ENCODE measurements at places on chromosomes 12 and 14.

GRCh38 chr14:96095581-96096476 lies 56.7 kb downstream of the C14orf132 start:
- peaks cover 30% of the 10 kb centered on the region for H3K27me3 ChIP-seq
- no peaks in the 10 kb centered on the region for H3K36me3 ChIP-seq
- peaks cover 4% of the 10 kb centered on the region for H3K4me1 ChIP-seq
- H3K27ac ChIP-seq = no peak overlapping the region

GRCh38 chr12:42180990-42181596 lies 36.4 kb upstream of the GXYLT1 start:
- peak overlapping the region; percentile 20 for H3K27ac ChIP-seq
- peaks cover 16% of the 10 kb centered on the region for H3K36me3 ChIP-seq
- peaks cover 14% of the 10 kb centered on the region for H3K4me1 ChIP-seq
- H3K4me3 ChIP-seq = no peak overlapping the region

DNA sequence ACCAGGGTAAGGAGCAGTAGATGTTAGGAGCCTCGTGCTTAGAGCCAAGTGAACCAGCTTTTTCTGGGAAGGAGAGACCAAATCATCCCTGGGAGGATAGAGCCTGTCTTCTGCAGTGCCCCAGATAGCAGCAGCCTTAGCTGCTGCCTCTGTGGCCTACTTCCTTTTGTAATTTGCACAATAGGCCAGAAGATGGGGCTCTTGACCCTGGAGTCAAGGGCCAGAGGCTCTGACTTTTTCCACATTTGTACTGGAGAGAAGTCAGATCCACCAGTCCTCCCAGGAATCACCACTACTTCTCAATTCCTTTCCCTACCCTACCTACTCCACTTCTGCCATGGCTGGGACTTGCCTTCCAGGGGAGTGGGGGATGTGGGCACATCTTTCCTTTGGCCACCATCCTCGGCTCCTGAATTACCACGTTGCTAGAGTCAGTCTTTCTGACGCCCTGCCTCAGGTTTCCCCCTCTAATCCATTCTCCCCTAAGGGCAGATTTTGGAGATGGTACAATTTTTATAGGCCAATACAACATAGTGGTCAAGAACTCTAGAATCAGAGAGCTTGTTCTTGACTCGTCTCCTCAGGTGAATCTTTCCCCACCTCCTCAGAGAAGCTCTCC lies 3.3 kb upstream of the SLC4A8 start:
- H3K27me3 ChIP-seq = no peaks in the 10 kb centered on the region
- H3K36me3 ChIP-seq = no peaks in the 10 kb centered on the region
- H3K4me3 ChIP-seq = no peak overlapping the region
- peak; percentile 35 for DNase-seq
- no peak overlapping the region for H3K27ac ChIP-seq

DNA sequence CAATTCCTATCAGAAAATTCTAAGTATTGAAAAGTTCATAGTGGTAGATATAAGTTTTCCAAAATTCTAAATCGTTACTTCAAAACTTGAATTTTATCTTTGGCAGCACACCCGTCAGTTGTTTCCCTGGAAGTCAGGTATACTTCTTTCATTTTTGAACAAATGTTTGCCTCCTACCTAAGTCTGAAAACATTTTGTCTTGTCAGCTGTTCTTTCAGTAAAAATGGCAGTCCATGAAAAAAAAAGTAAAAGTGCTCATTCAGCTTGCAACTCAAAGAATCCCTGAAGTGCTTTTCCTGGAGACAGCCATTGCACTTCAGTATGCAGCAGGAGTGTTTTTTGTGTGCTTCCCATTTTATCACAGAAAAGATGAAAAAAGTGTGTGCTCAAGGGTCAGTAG lies 130.1 kb upstream of the NEDD1 start:
- no peaks in the 10 kb centered on the region for H3K36me3 ChIP-seq
- H3K4me1 ChIP-seq = no peaks in the 10 kb centered on the region
- H3K27ac ChIP-seq = no peak overlapping the region
- no peaks in the 10 kb centered on the region for H3K27me3 ChIP-seq
- no peak for DNase-seq

- peaks cover 3% of the 10 kb centered on the region for H3K27me3 ChIP-seq
- H3K4me3 ChIP-seq = no peak overlapping the region
- no peak for DNase-seq
- H3K27ac ChIP-seq = no peak overlapping the region
Measured at GRCh38 chr12:63982604-63983295, 138.2 kb downstream of the SRGAP1 start.

DNA sequence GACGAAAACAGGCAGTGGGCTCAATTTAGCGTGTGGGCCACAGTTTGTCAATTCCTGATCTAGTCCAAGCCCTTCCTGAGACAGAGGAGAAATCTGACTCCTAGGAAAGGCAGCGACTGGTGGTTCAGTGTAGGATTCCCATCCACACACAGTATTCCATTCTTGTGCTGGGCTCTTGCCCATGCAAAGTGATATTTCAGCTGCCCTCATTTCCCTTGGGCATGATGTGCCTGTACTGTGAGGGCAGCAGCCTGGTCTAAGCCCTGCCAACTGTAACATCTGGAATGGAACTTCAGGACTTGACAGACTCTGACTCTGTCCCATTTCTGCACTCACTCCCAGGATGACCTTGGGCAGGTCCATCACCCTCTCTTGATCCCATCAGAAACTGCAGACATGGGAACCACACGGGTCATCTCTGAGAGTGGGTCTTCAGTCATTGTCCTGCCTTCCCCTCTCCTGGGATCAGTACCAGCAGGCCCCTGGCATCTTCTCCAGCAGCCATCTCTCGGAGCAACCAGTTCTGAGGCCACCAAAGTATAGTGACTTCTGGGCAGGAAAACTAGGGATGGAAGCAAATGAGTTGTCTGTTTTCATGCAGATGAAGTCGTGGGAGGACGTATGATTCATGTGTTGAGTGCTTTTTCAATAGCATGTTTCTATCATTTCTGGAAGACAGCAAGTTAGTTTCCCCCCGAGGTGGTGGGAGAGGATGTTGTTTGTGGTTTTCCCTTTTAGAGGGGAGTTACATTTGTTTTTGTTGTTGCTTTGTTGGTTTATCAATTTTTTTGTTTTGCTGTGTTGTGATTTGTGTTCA lies 54.2 kb upstream of the BCL2L14 start:
- H3K36me3 ChIP-seq = no peaks in the 10 kb centered on the region
- H3K27me3 ChIP-seq = peaks cover 5% of the 10 kb centered on the region
- peaks cover 16% of the 10 kb centered on the region for H3K4me1 ChIP-seq
- DNase-seq = no peak
- no peak overlapping the region for H3K4me3 ChIP-seq
- no peak overlapping the region for H3K27ac ChIP-seq

- no peaks in the 10 kb centered on the region for H3K27me3 ChIP-seq
- H3K27ac ChIP-seq = no peak overlapping the region
- H3K36me3 ChIP-seq = peaks cover 7% of the 10 kb centered on the region
- peaks cover 17% of the 10 kb centered on the region for H3K4me1 ChIP-seq
- no peak overlapping the region for H3K4me3 ChIP-seq
- no peak for DNase-seq
Measured at GRCh38 chr12:53560351-53560750, 53.1 kb upstream of the NPFF start.

DNA sequence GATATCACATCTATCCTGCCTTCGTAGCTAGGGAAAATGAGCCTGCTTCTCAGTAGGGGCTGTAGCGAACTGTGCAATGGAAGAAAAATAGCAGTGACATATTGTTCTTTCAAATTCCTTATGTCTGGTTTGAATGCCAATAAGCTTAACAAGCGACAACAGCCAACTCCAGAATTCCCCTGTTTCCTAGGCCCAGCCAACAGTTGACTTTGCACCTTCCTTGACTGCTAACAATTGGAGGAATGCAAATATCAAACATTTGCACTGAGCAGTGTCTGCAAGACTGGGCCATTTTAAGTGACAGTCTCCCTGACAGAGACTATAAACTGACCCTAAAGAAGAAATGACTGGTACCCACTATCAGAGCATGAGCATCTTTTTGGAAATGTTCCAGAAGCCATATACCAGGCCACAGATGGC lies 12.0 kb upstream of the SERPINA1 start:
- H3K36me3 ChIP-seq = no peaks in the 10 kb centered on the region
- no peaks in the 10 kb centered on the region for H3K4me1 ChIP-seq
- no peak overlapping the region for H3K4me3 ChIP-seq

DNA sequence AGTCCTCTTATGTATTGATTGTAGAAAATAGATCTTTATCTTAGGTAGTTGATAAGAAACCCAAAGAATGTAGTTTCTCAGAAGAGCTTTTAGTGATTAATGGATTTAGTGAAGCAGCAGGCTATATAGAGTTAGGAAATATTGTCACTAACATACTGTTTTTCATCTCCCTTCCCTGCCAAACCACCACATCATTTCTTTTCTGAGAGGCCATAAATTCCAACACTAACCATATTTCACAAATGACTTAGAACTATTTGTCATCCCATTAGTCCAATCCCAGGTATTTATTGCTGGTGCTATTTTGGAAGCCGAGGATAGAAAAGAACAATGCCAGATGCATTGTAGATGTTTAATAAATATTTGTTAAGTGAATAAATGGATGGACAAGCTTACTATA lies 185.7 kb downstream of the KICS2 start:
- no peaks in the 10 kb centered on the region for H3K27me3 ChIP-seq
- no peak overlapping the region for H3K27ac ChIP-seq
- DNase-seq = no peak
- H3K4me1 ChIP-seq = no peaks in the 10 kb centered on the region

DNA sequence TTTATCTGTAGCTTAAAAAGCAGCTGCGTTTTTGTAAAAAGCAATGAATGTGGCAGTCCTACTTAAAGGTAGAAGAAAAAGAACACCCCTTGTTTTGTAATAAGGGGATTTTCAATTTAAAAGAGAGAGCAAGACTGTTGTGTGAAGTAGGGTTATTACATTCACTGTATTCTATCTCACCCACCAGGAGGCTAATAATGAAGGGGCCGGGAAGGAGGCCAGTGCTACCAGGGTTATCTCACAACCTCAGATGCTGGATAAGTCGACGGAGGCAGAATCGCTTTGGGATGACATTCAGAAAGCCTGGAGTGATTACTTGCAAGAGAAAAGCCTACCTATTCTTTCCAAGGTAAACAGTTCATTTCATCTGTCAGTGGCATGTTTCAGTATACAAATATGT lies 97.7 kb downstream of the RMST start:
- DNase-seq = no peak
- no peaks in the 10 kb centered on the region for H3K4me1 ChIP-seq
- H3K27ac ChIP-seq = no peak overlapping the region
- H3K27me3 ChIP-seq = no peaks in the 10 kb centered on the region
- H3K36me3 ChIP-seq = no peaks in the 10 kb centered on the region

DNA sequence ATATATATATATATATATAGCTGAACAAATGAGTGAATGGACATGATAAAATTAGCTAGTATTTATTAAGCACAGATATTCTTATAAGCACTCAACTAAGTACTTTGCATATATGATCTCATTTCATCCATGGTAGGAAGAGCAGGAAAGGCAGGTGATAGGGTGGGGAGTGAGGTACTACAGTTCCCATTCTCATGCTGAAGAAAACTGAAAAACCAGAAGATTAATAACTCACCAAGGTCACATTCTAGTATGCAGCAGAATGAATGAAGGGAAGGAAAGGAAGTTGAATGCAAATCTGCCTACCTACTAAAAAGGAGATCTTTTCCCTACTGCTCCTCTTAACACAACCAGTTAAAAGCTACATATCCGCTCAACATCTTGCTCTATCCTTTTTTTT lies 298.1 kb upstream of the TMPO start:
- H3K27ac ChIP-seq = no peak overlapping the region
- H3K4me1 ChIP-seq = no peaks in the 10 kb centered on the region
- peaks cover 10% of the 10 kb centered on the region for H3K27me3 ChIP-seq

- no peak overlapping the region for H3K27ac ChIP-seq
- peaks cover 2% of the 10 kb centered on the region for H3K4me1 ChIP-seq
- DNase-seq = no peak
Measured at GRCh38 chr14:104746934-104747481, 5.9 kb upstream of the SIVA1 start.

- peaks cover 16% of the 10 kb centered on the region for H3K4me1 ChIP-seq
- H3K4me3 ChIP-seq = no peak overlapping the region
- H3K27me3 ChIP-seq = peaks cover 21% of the 10 kb centered on the region
- no peaks in the 10 kb centered on the region for H3K36me3 ChIP-seq
Measured at GRCh38 chr12:49895773-49896172, 7.9 kb downstream of the FAIM2 start.

GRCh38 chr14:83247924-83248639 lies 1714.4 kb upstream of the SEL1L start:
- H3K36me3 ChIP-seq = no peaks in the 10 kb centered on the region
- no peak overlapping the region for H3K4me3 ChIP-seq
- H3K27ac ChIP-seq = no peak overlapping the region
- no peak for DNase-seq
- H3K27me3 ChIP-seq = no peaks in the 10 kb centered on the region

- no peak overlapping the region for H3K27ac ChIP-seq
- H3K36me3 ChIP-seq = no peaks in the 10 kb centered on the region
- H3K4me3 ChIP-seq = no peak overlapping the region
- DNase-seq = no peak
Measured at GRCh38 chr14:80379035-80379434, 167.7 kb upstream of the DIO2 start.

DNA sequence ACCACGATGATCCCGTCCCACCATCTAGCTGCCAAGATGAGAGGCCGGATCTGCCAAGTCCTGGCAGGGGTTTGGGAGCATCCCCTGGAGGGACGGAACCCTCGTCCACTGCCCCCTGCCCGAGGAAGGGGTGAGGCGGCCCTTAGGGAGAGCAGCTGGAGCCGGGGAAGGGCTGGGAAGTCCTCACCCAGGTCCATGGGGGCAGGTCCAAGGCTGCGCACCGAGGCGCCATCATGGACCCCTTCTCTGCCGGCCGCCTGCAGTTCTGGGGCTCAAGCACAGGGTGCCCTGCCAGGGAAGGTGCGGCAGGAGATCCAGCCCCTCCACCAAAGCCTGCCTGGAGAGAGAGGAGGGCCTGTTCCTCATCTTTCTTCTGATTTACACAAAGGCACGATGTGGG lies 17.6 kb upstream of the FBRSL1 start:
- H3K27ac ChIP-seq = peak overlapping the region; percentile 75
- DNase-seq = no peak
- peaks cover 5% of the 10 kb centered on the region for H3K36me3 ChIP-seq
- H3K27me3 ChIP-seq = peaks cover 10% of the 10 kb centered on the region

DNA sequence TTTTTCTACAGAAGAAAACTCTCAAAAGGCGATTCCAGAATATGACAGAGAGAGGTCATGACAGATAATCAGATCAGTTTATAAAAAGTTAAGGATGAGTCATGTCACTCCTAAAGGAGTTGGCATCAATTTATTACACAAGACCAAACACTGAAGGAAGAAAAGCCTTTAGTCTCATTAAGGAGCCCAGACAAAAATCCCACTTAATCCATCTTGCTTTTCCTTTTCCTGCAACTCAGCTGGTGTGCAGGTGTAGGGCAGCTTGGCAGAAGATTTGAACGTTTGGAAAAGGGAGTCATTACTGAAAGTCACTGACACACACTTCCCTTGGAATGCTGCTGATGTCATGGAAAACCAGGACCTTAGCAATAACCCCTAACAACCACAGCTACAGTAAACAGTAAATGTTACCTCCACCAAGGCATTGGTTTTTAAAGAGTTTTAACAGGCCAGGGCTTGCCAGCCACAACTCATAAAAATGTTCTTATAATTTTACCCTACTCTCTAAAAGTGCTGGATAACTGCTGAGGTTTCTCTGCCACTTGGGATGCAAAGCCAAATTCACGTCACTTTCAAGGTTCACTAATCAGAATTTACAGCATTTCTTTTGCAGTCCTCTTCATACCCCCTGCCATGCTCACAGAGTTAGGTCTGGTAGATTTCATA lies 320.6 kb downstream of the RAD51B start:
- H3K27ac ChIP-seq = no peak overlapping the region
- H3K4me1 ChIP-seq = peaks cover 3% of the 10 kb centered on the region
- no peak overlapping the region for H3K4me3 ChIP-seq
- H3K27me3 ChIP-seq = no peaks in the 10 kb centered on the region

Data from stimulated activated naive B cell treated with anti-CD40 and anti-IgM and Interleukin-4, amounts not matched to agents 10 μg/mL and 1 μg/mL and 100 μg/mL, for 72 hours (primary cell).